ENCODE measurements at places on chromosomes 5 and 9.

GRCh38 chr9:97925497-97926334, 3.4 kb upstream of the TRMO start:
- DNase-seq, result no peak

DNA sequence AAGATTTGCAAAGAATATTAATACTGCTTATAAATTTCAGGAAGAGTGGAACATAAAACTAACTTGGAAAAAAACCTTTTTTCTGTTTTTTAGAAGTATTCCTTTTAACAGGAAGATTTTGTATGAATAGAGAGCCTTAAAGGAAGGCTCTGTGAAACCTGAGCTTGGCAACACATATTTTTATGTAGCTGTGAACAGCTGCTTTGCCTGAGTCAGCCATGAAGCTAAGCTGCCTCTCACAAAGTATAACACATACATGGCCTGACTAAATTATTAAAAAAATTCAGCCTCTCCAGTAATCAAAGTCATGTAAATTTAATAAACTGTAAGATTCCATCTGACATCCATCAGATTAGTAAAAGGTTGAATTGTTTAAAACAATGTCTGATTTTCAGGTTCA, 547.5 kb downstream of the ELAVL2 start:
- DNase-seq, result no peak

DNA sequence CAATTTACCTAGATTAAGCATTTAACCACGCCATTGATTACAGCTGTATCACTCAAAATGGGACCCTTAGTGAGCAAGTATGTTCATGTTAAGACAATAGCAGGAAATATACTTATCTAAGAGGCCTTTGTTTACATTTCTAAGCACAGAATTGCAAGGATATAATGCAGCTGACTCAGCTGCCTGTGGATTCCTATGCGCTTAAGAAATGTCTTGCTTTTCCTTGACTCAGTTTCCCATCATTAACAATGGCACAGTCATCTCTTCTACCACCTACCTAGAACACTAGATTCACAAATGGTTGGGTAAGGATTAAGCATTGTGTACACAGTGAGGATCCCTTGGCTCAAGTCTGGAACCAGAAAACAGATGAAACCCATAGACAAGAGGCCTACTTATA, 163.8 kb downstream of the TSSK1B start:
- DNase-seq, result no peak

DNA sequence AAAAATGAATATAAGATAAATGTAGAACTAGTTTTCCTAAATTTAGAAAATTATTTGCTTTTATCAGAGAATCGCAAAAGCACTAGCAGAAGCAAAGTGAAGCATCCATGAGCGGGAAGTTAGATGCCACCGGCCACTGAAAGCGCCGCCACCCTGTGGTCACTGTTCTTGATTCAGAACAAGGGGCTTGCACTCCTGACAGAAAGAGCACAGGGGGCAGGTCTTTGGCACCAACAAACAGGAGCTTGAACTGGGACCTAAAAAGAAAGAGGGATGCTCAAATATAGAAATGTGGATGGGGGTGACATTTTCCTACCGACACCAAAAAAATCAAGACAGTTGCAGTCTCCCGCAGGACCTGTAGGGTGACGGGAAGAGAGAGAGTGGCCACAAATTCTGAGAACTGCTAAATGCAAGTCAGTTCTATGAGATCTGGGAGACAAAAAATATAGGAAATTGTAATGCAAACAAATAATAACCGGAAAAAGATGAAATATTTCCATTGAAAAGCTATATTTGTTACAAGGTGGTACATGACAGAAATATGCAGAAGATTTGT, 144.3 kb downstream of the CDH12 start:
- no peak for DNase-seq

- DNase-seq, result no peak
Observed at GRCh38 chr9:79610791-79611614, 39.2 kb downstream of the TLE4 start.

GRCh38 chr5:55232985-55233928, at the start of gene CCNO:
Gene CCNO (minus strand): TSS chr5:55233608. CDS start chr5:55233523, 85 bp downstream.
- DNase-seq, result no peak

GRCh38 chr5:78753093-78753531, 104.5 kb upstream of the LHFPL2 start:
- no peak for DNase-seq

GRCh38 chr5:72246954-72247442, 73.0 kb downstream of the MRPS27 start:
- no peak for DNase-seq
